NCI-H526 treated with DMSO at 0.1 percent for 48 hours (cell line): ENCODE measurements at places on chromosomes 13 and 19.
A peak's percentile ranks its signal among the peaks of the same experiment; 100 is the strongest.

- DNase-seq: no peak
Observed at GRCh38 chr13:32253911-32254399, 61.2 kb downstream of the ZAR1L start.

GRCh38 chr19:38713865-38714264 is 30.4 kb downstream of the CAPN12 start:
- DNase-seq: no peak

DNA sequence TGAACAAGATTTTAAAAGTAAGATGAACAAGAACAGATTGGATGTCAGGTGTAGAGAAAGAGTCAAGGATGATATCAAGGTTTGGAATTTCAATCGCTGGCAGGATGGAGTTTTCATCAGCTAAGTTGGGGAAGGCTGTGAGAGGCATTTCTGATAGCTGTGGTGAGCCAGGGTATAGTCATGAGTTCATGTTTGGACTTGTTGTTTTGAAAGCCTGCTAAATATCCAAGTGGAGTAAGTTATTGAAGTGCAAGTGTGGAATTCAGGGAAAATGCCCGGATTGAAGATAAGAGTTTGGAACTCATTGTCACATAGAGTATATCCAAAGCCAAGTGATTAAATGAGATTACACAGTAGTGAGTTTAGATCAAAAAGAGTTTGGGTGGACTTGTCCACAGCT is 11.0 kb upstream of the EPSTI1 start:
- DNase-seq: no peak

DNA sequence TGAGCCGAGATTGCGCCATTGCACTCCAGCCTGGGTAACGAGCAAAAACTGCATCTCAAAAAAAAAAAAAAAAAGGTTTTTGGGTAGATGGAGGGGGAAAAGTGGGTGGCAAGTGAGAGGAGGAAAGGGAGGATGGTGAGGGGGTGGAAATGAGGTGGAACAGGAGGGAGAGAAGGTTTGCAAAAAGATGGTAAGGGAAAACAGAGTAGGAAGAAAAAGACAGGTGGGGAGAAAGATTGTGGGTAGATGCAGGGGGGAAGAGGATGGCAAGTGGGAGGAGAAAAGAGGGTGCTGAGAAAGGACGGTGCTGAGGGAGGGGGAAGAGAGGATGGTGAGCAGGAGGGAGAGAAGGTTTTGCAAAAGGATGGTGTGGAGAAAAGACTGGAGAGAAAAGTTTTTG is 57.8 kb upstream of the C1QTNF9B start:
- no peak for DNase-seq

DNA sequence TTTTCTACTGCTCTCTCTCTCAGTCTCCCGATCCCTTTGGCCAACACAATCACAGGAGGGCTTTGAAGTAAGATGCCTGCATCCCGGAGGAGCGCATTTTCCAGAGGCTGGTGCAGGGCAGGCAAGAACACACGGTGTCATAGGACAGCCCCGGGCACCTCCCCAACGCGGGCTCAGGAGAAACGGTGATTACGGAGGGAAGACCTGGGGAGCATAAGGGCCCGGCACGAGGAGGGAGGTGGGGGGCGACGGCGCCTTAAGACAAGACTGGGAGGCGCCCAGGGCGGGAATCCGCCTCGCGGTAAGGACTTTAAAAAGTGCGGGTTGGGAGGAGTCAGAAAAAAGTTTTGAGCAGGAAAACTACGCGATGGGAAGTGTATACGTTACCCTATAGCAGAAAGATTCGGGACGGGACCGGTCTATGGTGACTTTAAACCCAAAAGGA is 18.7 kb upstream of the ZNF888 start:
- no peak for DNase-seq

- no peak for DNase-seq
Observed at GRCh38 chr13:49643035-49643646, 14.8 kb downstream of the ARL11 start.

- no peak for DNase-seq
Observed at GRCh38 chr19:17202249-17202648, 12.9 kb upstream of the USE1 start.

DNA sequence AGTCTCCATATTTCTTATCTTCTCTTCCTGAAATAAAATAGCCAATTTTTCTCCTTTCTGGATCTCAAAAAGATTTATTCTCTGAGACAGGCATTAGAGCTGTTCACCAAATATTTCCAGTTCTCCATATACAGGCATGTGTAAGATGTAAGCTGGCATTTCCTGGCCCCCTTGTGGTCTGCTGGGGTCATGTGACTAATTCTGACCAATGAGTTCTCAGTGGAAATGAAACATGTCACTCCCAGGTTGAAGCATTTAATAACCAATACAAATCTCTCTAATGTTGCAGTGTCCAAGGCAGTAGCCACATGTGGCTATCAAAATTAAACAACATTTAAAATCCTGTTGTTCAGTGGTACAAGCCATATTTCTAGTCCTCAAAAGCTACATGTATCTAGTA is 14.8 kb upstream of the CACNA1A start:
- no peak for DNase-seq

- DNase-seq: no peak
Observed at GRCh38 chr13:74274916-74275315, 140.7 kb upstream of the KLF12 start.

DNA sequence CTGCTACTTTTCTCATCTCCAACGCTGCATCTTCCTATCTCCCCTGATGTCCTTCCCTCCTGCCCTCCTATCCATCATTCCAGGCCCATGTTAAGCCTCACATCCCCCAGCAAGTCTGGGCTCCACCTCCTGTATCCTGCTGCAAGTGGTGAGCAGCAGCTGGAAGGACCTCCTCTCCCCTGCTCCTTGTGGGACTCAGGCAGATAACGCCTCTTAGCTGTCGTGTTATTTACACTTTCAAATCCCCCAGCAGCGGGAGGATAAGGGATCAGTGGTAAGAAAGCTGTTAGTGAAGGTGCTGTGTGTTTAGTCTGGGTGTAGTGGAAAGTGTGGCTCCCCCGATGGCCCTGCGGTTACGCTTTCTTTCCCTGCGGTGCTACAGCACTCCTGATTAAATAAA is 211.9 kb downstream of the ZNF536 start:
- DNase-seq: peak; percentile 71

GRCh38 chr13:91045351-91046034 is 302.0 kb upstream of the MIR17HG start:
- peak; percentile 17 for DNase-seq

DNA sequence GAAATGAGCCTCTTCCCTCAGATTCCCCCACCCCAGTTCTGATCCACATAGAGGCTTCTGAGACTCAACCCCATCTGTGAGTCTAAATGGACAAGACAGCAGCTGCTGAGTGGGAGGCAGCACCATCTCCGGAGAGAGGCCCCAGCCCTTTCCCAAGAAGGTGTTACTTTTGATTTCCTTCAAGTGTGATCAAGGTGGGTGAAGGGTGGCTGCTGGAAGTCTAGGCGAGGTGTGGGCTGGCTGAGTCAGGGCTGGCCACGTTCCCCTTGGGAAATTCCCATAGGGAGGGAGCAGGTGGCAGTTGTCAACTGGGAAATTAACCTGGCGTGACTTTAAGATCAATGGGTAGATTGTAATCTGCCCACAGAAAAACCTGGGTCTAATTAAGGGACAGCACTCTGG is 148.0 kb downstream of the FOXO1 start:
- no peak for DNase-seq

DNA sequence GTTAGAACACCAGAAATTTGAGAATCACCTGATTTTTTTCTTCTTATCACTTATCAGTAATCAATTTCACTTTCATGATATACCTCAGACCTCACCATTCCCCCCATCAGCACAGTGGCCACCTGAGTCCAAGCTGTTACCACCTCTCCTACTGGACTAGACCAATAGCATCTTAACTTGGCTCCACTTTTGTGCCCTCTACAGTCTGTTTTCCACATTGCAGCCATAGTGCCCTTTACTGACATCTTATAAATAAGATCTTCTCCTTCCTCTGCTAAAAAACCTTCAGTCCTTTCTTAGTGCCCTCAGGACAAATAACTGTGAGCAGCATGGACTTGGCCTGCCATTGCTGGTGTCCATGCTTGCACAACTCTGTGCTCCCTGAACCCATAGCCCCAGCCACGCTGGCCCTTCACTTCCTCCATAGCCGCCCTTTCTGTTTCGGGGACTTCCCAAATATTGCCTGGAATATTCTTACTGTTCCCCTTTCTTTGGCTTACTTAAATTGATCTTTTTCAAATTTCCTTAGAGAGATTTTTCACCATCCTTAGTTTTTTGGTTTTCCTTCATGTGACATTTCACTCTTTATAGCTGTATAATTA is 380.8 kb downstream of the LMO7 start:
- DNase-seq: peak; percentile 24

DNA sequence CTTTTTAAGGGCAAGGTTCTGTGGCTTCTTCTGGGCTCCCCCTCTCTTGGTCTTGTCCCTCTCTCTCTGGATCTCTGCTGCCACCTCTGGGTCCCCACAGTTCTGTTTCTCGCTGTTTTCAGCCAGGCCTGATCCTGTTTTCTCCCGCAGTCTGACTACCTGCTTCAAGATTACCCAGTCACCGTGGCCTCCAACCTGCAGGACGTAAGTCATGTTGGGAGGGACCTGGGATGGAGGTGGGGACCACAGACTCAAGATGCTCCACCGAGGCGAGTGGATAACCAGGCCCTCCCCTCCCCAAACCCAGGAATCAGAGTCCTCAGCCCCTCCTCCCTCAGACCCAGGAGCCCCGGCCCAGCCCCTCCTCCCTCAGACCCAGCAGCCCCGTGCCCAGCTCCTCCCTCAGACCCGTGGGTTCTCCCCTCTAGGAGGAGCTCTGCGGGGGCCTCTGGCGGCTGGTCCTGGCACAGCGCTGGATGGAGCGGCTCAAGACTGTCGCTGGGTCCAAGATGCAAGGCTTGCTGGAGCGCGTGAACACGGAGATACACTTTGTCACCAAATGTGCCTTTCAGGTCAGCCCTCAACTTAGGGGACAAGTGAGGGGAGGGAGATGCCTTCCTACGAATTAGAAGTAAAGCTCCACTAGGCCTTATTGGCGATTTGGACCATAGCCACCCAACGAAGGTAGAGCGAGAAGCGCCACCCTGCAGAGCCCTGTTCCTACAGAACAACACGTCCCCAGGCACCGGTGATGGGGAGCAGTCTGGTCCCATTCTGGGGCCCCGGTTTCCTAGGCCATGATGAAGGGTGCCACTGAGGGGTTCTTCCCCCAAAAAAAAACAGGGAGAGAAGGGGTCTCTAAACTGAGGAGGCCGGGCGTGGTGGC is 2.2 kb downstream of the FLT3LG start:
- peak; percentile 29 for DNase-seq

DNA sequence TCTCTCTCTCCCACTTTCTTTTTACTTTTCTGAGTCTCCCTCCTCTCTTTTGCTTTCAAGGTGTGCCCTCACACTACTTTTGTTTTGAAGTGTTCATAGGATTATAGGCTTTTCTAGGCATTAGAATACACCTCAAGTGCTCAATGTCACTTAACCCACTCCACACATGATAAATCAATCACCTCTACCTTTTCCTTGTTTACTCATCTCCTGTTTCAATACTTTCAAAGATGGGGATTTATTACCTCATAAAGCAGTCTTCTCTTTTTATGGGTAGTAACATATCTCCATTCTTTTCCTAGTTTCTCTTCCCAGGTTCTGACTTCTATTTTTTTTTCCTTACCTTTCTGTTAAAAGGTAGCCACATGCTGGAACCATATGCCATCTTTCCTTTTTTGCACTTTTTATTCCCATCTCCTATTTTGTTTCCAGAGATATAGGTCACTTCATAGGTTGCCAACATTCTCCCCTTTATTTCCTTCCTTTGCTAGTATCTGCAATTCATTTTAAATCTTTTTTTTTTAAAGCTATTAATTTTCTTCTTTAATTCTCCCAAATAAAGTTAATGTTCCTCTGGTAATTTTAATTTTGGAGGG is 137.6 kb upstream of the SLC10A2 start:
- DNase-seq: no peak

DNA sequence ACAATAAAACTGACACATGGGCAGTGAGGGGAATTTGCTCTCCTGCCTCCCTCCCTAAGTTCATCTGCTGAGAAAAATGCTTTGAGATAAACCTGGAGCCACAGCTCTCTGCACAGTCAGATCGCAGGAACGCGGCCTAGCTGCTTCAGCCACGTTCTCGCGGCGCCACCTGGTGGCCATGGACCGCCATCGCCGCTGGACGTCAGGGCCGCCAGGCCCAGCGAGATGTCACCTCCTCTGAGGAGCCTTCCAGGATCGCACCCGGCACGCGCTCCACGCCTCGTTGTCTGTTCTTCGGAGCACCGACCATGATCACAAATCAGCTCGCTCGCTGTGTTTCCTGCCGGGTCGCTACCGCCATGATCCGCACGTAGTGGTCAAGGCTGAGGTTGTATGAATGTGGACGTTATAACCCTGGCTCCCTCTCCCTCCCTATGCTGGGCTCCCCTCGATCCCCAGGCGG is 20.6 kb upstream of the USP29 start:
- no peak for DNase-seq

DNA sequence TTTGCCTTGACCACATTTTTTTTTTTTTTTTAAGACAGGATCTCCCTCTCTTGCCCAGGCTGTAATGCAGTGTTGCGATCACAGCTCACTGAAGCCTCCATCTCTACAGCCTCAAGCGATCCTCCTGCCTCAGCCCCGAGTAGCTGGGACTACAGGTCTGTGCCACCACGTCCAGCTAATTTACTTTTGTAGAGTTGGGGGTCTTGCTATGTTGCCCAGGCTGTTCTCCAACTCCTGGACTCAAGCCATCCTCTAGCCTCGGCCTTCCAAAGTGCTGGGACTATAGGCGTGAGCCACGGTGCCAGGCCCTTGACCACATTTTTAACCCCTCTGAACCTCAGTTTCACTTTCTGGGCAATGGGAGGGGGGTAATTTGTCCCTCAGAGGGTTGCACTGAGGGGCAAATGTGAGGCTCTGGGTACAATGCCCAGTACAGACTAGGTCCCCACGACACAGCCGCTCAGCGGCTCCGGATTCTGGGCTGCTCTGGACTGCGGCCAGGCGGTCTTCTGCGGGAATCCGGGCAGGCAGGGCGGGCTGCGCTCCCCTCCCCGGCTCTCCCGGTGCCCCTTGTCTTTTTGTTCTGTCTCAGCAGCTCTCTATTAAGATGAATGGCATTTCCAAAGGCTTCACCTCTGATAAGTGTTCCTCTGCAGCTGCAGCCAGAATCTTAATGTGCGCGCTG is 3.8 kb upstream of the ALOX5AP start:
- DNase-seq: no peak

DNA sequence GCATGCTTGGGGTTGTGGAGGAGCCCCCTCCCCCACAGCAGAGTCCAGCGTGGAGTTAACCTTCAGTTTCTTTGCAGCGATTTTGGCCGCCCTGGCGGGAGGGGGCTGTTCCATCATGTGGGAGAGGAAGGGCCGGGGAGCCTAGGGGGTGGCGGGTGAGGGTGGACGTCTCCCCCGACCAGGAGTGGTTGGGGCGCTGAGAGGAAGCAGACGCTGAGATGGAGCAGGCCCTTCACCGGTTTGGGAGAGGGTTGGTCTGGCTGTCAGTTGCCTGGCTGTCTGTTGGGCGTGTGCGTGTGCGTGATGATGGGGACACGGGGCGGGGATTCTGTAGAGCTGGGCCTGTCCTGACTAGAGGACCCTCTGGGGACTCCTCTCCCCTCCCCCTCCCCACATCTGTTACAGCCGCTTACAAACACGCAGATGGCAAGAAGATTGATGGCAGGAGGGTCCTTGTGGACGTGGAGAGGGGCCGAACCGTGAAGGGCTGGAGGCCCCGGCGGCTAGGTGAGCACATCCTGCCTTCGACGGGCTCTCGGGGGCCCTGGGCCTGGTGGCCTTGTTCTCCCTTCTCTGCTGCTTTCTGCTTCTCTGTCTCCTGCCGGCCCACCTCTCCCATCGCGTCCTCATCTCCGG is 9.8 kb upstream of the LIN7B start:
- DNase-seq: no peak

GRCh38 chr13:114268344-114269280 is 12.8 kb upstream of the UPF3A start:
- peak; percentile 23 for DNase-seq
